ENCODE measurements at places on chromosomes 7 and 10. TPM values are rescaled to one million over a fixed set of nuclear protein-coding genes. Genes with fewer than 3 reads are reported as not detected.

GRCh38 chr7:48617993-48618392 lies 306.4 kb upstream of the CDC14C start:
- DNase-seq = no peak

- DNase-seq = peak; percentile 57
Measured at GRCh38 chr7:94087664-94088352, 83.7 kb upstream of the BET1 start.

Gene PRTFDC1
- 12.3 TPM for total RNA-seq

GRCh38 chr7:105963038-105963667 lies at the start of gene CDHR3:
TSS of gene CDHR3 (plus strand) at chr7:105963264. CDS start at chr7:105963319, 55 bp downstream.
- DNase-seq = no peak

- DNase-seq = no peak
Measured at GRCh38 chr10:86506499-86506898, 15.1 kb downstream of the WAPL start.

GRCh38 chr10:125782616-125783015 lies 7.0 kb upstream of the MMP21 start:
- no peak for DNase-seq

GRCh38 chr10:77611221-77611620 lies 26.4 kb downstream of the KCNMA1 start:
- DNase-seq = no peak

DNA sequence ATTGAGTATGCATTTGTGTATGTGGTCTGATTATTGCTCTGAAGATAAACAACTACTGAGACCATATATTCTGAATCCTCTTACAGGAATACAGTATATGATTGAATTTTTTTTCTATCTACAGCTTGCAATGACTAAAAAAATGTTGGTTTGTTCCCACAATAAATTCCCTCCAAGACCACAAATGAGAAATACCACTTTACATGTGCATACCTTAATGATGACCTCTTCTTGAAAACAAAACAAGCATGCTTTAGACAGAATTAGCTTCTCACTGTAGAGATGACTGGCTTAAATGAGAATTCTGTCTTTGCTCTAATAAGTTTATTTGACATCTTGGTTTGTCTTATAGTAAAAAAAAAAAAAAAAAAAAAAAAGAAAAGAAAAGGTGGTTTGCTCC lies 241.5 kb downstream of the PCDH15 start:
- DNase-seq = no peak

- no peak for DNase-seq
Measured at GRCh38 chr7:11274074-11274473, 300.4 kb downstream of the PHF14 start.

- no peak for DNase-seq
Measured at GRCh38 chr10:44237364-44238049, 147.4 kb downstream of the CXCL12 start.

GRCh38 chr7:69687739-69688433 lies 89.6 kb downstream of the AUTS2 start:
- no peak for DNase-seq

GRCh38 chr7:66110856-66111255 lies 3.8 kb upstream of the CRCP start:
- peak; percentile 64 for DNase-seq

Gene COL26A1
- total RNA-seq = 0.20 TPM

- DNase-seq = no peak
Measured at GRCh38 chr10:28186461-28186860, 116.4 kb downstream of the MPP7 start.

- DNase-seq = peak; percentile 17
Measured at GRCh38 chr10:91251430-91252056, 31.1 kb downstream of the PCGF5 start.

- DNase-seq = no peak
Measured at GRCh38 chr7:122676466-122676865, 22.5 kb downstream of the RNF133 start.

DNA sequence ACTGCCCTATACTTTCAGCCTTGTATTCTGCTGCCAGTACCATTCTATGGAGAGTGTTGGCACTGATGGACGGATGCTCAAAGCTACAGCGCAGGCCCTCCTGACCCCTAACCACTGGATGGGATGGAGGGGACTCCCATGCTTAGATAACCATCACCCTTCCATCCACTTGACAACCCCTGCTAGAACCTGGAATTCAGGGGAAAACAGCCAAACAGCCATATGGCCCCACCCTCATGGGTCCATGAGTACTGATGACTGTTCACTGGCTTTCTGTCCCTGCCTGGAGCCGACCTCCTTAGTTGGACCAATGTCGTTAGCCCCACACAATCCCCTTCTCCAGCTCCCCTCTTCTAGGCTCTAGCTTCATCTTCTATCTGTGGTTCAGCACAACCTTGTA lies 16.2 kb downstream of the DUSP5 start:
- DNase-seq = no peak

- DNase-seq = no peak
Measured at GRCh38 chr7:116679500-116679899, 7.5 kb downstream of the MET start.

- no peak for DNase-seq
Measured at GRCh38 chr10:78199005-78199725, 165.5 kb downstream of the RPS24 start.

Gene RHEB
- total RNA-seq = 202 TPM

DNA sequence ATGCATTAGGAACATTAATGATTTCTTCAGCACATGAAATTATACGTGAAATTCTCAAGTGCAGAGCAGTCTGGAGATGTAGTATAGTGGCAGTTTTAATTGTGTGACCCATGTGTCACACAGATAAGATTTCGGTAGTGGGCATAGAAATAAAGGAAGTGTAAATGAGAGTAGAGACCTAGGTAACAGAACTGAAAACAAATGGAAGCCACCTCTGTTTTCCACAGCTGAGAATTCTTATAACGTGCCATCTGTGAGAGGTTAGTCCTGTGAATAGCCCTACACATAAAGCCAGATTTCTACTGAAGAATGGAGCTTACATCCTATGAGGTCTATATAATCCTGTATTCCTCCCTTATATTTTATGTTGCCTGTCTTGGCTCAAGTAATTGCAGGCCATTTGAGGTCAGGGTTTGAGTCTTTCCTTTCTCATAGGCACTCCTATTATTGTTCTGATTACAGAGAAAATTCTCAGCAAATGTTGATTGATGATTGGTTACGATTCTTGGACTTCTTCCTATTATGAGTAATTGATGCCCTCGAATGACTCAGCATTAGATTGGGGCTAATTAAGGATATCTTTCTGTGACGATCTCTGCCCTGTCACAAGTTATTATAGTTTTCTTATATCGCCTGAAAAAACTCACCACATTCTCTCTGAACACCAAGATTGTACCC lies 258.2 kb downstream of the KIF20B start:
- no peak for DNase-seq

Gene LHFPL3
- not detected for total RNA-seq

DNA sequence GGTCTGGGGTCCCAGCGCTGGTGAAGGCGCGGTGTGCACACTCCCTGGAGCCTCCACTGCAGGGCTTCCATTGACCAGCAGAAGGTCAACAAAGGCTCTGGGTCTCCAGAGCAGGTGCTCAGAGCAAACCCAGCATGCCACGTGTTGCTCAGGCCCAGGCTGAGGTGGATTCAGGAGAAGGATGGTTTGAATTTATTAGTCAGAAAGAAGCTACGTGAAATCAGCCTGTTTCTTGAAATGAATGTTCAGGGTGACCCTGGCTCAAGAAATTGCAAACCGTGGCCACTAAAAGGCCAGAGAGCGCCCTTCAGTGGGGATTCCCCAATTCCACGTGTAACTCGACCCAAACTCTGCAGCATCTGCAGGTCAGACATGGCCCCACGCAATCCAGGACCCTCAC lies 82.7 kb upstream of the PFKP start:
- DNase-seq = no peak

Gene SPDYE16
- not detected for total RNA-seq

GRCh38 chr7:11985971-11986370 lies 154.0 kb upstream of the THSD7A start:
- no peak for DNase-seq

GRCh38 chr7:74223711-74224510 lies 14.1 kb downstream of the LAT2 start:
- DNase-seq = no peak

Gene IDI2
- total RNA-seq = not detected

- no peak for DNase-seq
Measured at GRCh38 chr7:49150486-49150885, 226.1 kb downstream of the CDC14C start.

Gene POU6F2
- total RNA-seq = not detected

DNA sequence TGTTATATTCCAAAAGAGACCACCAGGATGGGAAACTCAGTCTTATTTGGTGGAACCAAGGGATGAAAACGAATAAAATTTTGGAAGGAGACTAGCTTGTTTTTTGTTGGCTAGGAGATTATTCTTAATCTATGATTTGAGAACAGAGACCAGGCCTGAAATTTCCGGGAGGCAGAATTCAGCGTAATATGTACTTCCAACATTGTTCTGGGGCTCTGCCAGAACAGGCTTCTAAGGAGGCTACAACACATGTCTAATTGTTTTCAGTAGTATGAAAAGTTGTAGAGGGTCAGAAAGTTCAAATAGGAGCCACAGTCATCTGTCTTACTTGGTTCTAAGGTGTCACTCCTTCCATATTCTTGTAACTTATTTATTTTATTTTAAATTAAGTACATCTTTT lies 1.7 kb downstream of the DDX21 start:
- no peak for DNase-seq

DNA sequence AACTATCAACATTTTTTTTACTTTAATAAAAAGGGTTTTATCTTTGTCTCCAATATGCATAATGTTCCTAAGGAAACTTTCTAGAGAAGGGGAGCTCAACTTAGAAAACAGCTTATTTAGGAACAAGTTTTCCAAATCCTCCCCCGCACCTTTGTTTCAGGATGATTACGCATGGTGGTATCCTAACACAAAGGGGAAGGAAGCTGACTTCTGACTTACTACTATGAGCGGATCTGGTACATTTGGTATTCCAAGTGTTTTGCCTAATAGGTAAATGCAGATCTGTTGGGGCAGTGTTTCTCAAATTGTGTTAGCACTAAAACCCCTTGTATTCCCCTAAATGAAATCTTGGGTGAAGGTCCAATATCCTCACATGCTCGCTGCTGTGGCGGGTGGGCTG lies 229.3 kb upstream of the KLF14 start:
- DNase-seq = no peak

DNA sequence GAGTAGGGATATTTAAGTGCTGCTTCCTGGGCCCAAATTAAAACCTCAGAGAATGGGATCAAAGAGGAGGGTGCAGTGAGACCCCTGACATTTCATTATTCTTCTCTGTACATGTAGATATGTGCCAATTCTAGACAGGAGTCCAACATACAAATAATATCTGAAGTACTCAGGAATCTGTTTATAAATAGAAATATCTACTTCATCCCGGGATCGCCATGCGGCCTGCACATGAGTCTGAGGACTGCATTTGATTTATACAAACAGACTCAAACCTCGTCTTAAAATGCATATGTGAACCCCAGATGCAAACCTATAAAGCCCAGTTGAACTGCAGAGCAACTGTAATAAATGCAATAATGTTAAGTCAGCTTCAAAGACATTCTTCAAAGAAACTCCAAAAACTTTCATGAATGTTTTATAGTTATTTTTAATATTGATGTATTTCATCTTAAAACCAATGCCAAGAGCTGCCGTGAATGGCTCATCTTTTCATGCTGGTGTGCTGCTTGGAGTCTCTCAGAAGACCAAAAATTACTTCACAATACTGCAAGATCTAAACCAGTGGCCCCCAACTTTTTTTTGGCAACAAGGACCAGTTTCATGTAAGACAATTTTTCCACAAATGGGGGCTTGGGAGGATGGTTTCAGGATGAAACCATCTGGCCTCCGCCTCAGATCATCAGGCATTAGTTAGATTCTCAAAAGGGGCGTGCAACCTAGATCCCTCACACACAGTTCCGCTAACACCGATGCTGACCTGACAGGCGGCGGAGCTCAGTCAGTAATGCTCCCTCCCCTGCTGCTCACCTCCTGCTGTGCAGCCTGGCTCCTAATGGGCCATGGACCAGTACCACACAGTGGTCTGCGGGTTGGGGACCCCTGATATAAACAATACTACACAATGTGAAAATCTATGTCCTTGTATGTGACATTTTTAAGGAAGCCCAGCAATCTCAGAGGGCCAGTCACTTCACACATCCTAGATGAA lies 166.9 kb downstream of the PARD3 start:
- DNase-seq = no peak

DNA sequence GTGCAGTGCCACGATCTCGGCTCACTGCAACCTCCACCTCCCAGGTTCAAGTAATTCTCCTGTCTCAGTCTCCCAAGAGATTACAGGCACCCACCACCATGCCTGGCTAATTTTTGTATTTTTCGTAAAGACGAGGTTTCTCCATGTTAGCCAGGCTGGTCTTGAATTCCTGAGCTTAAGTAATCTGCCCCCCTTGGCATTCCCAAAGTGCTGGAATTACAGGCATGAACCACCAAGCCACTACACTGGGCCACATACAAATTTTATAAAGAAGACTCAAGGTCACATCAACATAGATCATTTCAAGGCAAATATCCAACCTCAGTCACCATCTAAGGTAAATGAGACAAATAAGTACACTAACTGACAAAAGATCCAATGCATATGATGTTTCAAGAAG lies 32.1 kb downstream of the IGF2BP3 start:
- DNase-seq = no peak

Gene SLC26A3
- total RNA-seq = not detected

GRCh38 chr7:88218836-88219605 lies 817 bp downstream of the SRI start:
- DNase-seq = peak; percentile 31

Gene PVRIG
- 1.1 TPM for total RNA-seq

Gene ADRB1
- 0.48 TPM for total RNA-seq

- no peak for DNase-seq
Measured at GRCh38 chr7:11182736-11183135, 209.1 kb downstream of the PHF14 start.

All from PC-9 (cell line).